Activated CD8-positive, alpha-beta T cell treated with anti-CD3 and anti-CD28 coated beads, Interleukin-2, amount 10 ng/mL, durations not matched to agents 7 days and 5 days (primary cell): ENCODE measurements at places on chromosomes 2 and 18. TPM values are rescaled to one million over a fixed set of nuclear protein-coding genes. Genes with fewer than 3 reads are reported as not detected.

GRCh38 chr2:121350890-121351289, 65.9 kb upstream of the TFCP2L1 start:
- no peak for DNase-seq

DNA sequence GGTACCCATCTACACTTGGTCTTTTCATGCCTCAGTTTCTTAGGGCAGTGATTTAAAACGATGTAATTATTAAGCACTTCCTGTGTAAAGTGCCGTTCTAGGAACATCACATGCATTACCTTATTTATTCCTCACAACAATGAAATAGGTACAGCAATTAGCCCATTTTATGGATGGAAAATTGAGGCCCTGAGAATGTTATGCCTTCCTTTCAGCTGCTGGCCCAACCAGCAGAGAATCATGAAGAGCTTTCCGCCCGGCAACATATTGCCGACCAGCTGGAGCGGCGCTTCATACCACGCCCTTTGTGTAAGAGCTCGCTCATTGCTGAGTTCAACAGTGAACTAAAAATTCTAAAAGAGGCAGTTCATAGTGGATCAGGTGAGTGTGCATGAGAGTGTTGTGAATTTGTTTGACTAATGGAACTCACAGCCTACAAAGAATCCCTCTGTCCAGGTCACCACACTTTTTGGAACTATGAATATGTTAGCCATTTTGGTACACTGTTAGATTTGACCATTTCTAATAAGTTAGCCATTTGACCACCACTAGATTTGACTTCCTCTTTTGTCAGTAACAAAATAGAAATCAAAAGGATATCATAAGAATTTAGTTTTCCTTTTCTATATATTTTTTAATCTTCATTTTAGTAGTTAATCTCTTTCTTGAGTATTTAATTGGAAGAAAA, 25.6 kb upstream of the RPE start:
- DNase-seq, result no peak

DNA sequence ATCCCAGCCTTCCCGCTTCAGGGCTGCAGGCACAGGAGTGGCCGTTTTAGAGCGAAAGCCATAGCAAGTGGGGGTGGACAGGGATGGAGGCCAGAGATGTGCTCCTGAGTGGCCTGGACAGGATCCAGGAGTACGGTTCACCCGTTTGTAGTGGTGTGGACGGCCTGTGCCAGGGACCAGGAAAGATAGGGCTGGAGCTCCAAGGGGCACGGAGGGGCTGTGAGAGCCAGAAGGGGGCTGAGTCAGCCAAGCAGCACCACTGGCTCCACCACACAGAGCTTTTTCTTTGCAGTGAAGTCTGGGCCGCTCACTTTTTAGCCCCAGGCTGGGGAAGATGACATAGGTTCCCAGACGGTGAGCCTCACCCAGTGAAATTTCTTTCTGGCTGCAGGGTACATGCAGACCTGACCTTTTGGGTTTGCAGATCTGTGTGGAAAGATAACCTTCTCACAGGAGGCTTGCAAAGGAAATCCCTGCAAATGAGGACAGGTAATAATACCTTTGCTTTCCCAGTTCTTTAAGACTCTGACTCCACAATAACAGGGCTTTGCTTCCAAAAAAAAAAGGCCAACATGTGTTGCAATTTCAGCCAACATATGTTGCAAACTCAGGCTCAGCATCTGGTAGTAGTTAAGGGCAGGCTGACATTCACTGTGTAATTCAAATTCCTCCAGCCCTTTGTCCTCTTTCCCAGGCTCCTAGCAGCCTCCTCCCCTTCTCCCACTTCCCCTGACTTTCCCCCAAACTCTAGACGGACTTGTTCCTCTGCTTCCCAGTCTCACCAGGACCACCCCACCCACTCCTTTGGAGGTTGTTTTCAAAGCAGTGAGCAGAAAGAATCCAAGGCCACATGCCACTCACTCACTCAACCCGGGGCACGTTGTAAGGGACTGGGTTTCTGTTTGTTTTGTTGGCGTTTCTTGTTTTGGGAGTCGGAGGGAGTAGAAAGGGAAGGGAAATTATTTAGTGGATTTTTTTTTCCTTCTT, 20.3 kb upstream of the LAPTM4A start:
- DNase-seq, result no peak

DNA sequence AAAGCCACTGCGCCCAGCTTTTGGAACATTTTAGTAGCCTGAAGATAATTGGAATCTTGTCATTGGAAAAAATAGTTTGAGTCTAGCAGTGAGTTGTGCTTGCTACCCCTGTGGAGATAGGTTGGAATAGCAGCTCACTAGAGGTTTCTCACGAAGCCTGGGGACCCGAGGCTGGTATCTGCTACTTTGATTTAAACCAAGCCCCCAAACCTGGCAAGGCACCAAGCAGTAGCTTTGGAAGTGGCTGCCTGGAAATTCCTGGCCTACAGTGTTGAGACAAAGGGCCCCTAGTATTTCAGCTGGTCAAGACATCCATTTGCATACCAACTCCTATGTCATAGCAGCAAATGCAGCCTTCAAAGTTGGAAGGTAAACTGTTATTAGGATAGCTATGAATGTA, 42.1 kb downstream of the NOP58 start:
- no peak for DNase-seq

- DNase-seq, result no peak
Observed at GRCh38 chr2:119253114-119253702, 29.6 kb downstream of the STEAP3 start.

Gene PREPL
- 21.0 TPM for total RNA-seq

Gene DQX1
- total RNA-seq, result 0.18 TPM
